ENCODE measurements at places on chromosomes 4 and X.

DNA sequence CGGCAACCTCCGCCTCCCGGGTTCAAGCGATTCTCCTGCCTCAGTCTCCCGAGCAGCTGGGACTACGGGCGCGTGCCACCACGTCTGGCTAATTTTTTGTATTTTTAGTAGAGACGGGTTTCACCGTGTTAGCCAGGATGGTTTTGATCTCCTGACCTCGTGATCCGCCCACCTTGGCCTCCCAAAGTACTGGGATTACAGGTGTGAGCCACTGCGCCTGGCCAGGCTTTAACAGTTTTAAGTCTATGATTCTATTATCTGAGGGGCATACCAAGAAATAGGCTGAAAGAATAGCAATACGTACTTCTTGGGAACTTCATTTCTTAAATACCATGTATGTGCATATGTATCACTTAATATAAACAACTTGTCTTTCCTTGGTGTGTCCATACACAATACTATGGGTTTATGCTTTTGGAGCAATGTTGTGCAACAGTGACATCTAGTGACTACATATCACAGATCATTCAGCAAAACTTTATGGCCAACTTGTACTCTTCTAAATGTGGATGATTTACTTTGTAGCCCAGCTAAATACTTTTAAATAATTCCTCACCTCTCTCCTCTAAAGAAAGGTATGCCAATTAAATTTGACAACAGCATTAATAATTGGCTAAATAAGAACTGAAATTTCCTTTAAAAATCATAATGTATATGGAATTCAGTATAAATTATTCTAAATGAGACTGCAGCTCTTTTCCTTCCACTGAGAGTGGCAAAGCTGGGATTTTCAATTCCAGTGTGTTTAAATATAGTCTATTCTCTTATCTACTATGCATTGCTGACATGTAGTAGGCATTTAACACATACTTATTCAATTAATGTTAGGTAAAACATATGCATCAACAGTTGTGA lies 10.4 kb downstream of the SLC9B1 start:
- DNase-seq = peak; percentile 85

DNA sequence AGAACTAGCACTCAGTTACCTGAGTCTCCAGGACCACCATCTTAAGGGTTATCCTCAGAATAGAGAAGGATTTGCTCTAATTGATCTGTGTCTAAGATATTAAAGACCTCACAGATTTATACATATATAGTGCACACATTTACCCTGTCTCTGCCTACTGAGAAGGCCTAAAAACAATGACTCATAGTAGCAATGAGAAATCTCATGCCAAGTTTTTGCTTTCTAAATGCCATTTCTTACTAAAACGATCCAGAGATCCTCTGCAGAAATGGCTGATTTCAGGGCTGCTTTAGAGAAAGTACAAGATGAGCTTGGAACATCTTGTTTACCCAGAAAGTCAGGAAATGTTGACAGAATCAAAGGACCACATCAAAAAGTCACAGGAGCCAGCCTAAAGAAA lies 79.1 kb upstream of the INPP4B start:
- DNase-seq = no peak

DNA sequence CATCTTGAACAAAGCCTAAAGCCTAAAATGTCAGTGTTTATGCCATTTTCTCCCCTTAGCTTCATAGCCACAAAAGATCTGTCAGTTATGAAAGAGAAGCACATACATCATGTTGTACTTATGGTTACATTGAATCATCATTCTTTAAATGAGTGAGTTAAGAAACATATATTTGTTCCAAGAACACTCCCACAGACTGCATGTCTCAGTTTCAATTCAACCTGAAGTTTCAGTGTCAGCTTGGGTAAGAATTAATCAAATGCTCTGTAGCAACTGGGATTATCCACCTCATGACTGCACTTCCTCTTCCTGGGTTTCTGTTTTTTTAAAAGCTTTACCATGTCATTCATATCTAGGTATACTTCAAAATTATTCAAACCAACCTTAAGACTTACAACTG lies 3.9 kb upstream of the TMPRSS11B start:
- DNase-seq = no peak

- no peak for DNase-seq
Observed at GRCh38 chr4:1294891-1295290, 5.2 kb downstream of the MAEA start.

GRCh38 chrX:73563738-73564068 lies 706 bp downstream of the CHIC1 start:
- peak; percentile 38 for DNase-seq

- no peak for DNase-seq
Observed at GRCh38 chrX:50606300-50606950, 135.8 kb upstream of the DGKK start.

- DNase-seq = no peak
Observed at GRCh38 chr4:3532751-3533422, 665 bp upstream of the LRPAP1 start.

- DNase-seq = peak; percentile 56
Observed at GRCh38 chrX:102593367-102593766, 5.9 kb upstream of the ARMCX5 start.

GRCh38 chr4:153348006-153348405 lies 3.5 kb downstream of the MND1 start:
- peak; percentile 37 for DNase-seq

GRCh38 chr4:25007598-25007997 lies 23.1 kb downstream of the LGI2 start:
- DNase-seq = no peak

DNA sequence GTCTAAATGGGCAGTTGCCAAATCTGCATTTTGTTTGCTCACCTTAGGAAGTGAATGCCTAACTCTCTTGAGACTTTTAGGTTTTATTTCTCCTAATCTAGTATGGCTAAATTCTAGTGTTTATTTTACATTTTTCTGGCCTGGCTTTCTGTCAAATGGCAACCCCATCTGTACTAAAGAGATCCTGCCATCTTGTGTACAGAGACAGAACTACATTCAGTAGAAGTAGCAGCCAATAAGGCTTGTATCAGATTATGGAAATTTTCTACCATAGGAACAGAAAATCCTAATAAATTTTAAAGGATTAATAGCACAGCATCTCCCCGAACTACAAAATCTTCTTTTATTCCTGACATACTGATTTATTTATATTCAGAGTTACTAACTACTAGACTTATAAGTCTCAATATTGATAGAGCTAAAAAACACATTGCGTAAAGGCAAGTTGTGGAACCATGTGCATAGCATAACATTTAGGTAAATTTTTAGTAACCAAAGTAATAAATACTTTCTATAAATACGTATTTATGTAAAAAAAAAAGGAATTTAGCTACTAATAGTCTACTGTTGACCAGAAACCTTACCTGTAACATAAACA lies 45.5 kb downstream of the TMEM144 start:
- DNase-seq = peak; percentile 79

DNA sequence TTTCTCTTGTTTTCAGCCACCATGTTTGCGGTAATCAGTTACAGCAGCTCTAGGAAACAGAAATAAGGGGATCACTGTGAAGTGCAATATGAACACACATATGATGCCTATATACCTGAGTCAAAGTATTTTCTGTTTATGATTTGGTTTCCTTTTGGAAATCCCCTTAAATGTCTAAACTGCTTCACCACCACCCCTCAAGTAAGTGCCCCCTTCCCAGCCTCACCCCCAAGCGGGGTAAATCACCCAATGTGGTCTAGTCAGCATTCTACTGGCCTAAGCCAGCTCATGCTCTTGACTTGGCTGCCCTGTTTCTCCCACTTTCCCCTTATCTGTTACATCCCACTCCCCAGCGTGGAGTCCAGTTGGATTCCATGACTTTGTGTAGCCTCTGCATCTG lies 176.5 kb downstream of the QDPR start:
- no peak for DNase-seq

GRCh38 chr4:186596850-186597390 lies 41.6 kb upstream of the MTNR1A start:
- no peak for DNase-seq

GRCh38 chr4:7626531-7626930 lies 191.8 kb upstream of the PSAPL1 start:
- no peak for DNase-seq

DNA sequence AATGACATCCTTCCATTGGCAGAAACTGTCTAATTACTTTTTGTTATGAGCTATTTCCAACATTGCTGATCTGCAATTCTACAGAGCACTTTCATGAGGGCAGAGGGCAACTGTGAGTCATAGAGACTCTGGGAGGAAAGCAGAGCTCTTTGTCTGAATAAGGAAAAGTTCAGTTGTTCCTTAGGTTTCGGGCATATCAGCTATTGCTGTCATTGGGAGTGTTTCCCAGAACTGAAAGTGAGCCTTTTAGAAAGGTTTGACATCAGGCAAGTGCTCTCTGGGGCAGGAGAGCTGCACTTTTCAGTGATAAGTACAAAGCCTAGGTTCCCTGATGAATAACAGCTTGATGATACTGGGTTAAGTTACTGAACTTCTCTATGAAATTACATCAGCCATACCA lies 119.2 kb upstream of the EDNRA start:
- no peak for DNase-seq

- no peak for DNase-seq
Observed at GRCh38 chrX:68209008-68209407, 224.3 kb downstream of the OPHN1 start.

DNA sequence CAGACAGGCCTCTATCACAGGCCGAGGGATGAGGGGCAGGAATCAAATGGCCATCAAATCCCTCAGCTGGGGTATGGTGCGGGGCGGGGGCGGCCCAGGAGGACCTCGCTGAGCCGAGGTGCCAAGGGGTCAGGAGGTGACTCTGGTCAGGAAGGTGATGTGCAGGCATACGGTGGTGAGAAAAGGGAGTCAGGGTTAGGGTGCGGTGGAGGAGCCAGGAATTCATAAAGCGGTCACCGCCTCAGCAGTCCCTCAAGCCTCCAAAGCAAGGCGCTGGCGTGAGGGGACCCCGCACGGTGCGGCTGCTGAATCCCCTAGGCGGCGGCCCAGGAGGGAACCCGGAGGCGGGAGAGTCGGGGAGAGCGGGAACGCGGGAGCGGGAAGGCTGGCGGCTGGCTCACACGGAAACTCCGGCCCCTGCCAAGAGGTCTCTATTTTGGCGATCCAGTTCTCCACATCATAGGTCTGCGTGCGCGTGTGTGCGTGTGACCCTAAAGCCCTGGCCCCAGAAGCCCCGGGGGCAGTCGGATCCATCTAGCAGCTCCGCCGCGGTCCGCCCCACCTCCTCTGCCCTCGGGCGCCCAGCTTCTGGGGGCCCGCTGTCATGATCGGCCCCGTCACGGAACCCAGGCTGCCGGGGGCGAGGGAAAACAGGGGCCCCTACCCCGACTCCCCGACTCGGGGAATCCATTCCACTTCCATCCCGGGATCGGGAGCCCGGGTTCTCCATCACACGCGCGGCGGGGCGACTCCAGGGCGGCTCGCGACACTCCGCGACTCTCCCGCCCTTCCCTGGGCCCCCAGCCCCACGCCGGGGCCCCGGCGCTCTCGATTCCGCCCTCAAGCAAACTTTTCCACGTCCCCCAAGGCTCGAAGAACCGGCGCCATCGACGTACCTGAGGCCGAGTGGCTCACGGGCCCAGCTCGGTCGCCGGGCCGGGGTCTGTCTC lies 593 bp downstream of the ELF4 start:
- DNase-seq = peak; percentile 31

DNA sequence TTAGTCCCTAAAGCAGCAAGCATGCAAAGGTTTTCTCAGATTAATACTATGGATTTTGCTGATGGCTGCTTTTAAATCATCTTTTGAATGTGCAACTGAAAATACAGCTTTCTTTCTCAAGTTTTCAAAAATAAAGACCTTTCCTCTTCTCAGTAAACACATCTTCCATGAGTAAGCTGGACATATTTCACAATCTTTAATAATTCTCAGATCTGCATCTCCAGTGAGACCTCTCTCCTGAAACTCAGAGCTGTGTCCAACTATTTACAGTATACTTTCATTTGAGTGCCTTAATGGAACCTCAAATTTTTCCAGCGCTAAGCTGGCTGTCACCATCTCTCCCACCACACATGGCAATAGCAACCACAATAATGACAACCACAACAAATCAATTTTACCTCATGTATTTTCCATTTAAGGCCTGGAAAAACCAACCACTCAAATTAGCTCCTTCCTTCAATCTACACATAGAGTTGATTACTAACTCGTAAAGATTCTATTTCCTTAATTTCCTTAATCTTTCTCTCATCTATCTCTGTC lies 192.4 kb upstream of the RPL34 start:
- no peak for DNase-seq

DNA sequence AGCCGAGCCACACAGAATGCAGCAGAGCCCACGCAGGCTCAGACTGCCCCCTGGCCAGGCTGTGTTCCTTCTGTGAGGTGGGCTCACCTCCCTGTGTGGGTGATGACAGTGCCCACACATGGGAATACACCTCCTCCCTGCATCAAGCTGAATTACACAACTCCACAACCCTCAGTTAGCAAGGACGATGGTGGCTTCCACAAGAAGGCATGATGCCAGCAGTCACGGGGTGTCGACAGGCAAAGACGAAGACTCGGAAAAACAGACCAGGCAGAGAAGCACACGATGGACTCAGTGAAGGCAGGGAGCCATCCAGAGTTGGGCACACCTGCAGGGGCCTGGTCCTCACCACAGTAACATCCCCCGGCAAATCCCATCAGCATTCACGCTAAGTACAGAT lies 12.1 kb downstream of the LETM1 start:
- no peak for DNase-seq

DNA sequence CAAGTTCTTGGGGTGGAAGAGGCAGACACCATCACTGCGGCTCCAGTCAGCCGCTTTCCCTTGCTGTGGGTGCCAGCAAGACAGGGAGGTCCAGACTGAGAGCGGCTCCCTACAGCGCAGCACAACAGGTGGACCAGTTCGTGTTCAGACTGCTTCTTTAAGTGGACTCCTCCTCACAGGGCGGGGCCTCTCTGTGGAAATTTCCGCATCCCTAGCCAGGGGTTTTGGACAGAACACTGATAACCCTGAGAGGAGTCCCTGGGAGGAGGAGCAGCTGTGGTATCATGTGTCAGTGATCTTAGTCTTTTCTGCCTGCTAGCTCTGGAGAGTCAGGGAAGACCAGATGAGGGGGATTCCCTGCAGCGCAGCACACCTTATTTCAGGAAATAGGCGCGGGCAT lies 48.5 kb downstream of the MAGEC2 start:
- no peak for DNase-seq

DNA sequence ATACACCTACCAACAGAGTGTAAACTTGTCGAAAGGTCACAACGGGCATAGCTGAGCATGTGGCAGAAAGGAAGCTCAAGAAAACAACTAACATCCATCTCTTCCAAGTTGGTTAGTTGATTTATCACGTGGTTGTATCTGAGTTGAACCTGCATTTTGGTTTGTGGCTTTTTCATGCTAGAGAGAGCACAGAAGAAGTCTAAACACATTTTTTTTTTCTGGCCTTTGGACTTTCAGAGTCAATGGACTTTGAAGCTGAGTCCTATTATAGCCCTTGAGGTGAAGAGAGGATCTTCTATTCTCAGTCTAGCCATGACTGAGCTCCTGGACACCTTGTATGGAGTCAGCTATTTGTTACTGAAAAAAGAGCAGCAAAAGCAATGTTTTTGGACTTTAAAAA lies 150.6 kb upstream of the TRPC5 start:
- no peak for DNase-seq

GRCh38 chrX:40945361-40945713 lies 139.9 kb upstream of the USP9X start:
- peak; percentile 44 for DNase-seq

- no peak for DNase-seq
Observed at GRCh38 chrX:30607155-30607554, 29.6 kb upstream of the TASL start.

GRCh38 chrX:29661290-29661689 lies 554.1 kb upstream of the MAGEB2 start:
- DNase-seq = peak; percentile 0

- DNase-seq = peak; percentile 63
Observed at GRCh38 chr4:76429636-76430035, 5.4 kb upstream of the SHROOM3 start.

Data from hematopoietic multipotent progenitor cell treated with erythropoietin and hydrocortisone succinate and interleukin-3 and kit ligand, for 4 days (in vitro differentiated cells).